ENCODE measurements at places on chromosomes 1 and 21.

DNA sequence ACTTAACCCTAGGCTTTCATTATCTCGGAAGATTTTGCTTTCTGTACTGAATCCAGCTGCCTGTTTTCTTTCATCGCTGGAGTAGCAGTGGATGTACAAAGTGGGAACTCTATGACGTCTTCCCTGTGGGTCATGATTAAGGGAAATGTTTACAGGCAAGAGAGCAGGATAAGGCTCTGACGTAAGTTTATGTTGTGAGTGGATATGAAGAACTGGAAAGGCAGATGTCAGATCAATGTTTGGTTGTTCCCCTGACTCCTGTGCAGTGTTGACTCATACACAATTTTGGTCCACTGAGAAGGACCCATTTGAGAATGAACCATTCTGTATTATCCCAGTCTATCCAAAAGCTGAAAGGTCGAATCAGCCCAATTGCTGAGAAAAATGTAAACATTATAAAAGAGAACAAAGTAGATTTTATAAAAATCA, 292.4 kb downstream of the GRIK1 start:
- DNase-seq = no peak

GRCh38 chr1:87278825-87279535, 49.7 kb upstream of the LMO4 start:
- DNase-seq = no peak

DNA sequence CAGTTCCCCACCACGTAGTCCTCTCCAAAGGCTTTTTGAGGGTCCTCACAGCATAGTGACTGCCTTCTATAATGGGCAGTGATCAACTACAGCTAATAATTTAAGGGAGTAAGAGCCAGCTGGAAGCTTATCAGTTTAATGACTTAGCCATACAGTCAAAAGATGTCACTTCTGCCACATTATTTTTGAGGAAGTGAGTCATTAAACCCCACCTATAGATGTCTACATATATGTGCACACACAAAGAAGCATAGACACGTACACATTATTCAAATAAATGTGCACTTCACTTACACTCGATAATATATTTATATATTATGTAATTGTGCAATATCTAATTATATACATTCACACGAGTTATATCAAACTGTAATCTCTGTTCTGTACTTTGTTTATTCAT, 1704.7 kb downstream of the KCNT2 start:
- no peak for DNase-seq

GRCh38 chr1:162327144-162327787, 49.4 kb downstream of the SPATA46 start:
- no peak for DNase-seq

DNA sequence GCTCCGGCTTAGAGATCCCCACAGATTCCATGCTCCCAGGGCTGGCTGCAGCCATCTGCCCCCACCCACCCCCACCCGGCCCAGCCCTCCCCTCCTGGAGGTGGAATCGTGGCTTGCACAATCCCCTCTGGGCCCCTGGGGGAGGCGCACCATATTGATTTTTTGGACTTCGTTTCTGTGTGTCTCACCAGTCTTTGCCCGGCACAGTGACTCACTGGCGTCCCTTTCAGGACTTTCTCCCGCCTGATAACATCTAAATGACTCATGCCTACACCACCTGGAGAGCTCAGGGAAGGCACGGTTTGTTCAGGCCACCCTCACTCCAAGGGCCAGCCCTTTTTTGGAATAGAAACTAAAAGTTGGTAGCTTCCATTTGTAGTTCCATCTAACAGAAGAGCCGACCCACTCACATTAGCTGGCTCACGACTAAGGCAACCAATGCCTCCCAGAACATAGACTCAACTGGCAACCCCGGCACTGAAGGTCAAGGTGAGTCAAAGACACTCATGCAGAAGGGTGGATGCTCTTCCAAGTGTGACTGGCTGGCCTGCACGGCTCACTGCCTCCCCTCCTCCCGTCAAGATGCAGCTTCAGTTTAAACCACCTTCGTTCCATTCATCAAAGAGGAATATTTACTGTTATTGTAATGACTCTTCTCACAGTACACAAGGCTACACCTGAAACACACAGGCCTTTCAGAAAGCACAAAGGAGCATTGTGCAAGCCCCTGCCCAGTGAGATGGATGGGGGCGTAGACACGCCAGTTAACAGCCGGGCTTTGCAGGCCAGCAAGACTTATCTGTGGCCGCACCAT, 18.1 kb upstream of the ETS2 start:
- peak; percentile 15 for DNase-seq

DNA sequence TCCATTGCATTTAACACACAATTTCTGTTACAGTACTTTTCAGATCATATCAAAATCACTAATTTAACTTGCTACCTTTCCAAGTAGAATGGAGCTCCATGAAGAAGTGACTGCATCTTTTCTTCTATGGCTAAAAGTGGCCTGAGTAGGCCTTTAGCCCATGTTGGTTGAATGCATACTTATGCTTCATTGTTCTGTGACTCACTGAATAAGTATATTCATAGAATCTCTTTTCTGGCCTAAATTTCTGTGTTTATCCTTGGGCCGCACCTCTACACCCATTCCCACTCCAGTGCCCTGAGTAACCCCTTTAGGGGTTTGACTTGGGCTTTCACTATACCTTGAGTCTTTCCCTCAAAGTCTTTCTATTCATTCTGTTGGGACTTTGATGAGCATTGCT, 42.1 kb upstream of the ARHGAP29 start:
- no peak for DNase-seq

GRCh38 chr1:18198260-18198659, 90.7 kb downstream of the IGSF21 start:
- no peak for DNase-seq

DNA sequence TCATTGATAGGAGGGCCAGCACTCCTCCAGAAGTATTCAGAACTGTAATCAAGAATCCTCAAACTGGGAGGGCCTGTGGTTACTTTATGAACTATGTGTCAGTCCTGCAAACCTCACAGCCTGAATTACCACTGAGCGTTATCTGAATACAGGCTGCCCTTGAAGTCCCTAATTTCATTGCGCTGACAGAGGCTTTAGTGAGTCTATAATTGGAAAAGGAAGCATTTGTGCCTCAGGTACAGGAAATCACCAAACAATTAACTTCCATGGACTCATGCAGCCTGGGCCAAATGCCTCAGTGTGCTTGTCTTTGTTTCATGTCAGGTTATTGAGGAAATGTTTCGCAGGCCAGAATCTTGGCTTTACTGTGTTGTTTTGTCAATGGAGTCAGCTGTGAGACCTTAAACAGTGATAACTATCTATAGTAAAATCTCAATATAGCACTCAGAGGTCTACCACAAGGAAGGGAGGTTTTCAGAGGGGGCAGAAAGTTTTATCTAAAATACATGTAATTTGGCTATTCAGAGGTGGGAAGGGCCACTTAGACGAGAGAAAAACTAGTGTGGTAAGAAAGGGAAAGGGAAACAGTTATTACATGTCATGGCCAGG, 32.9 kb upstream of the DOCK7 start:
- no peak for DNase-seq

DNA sequence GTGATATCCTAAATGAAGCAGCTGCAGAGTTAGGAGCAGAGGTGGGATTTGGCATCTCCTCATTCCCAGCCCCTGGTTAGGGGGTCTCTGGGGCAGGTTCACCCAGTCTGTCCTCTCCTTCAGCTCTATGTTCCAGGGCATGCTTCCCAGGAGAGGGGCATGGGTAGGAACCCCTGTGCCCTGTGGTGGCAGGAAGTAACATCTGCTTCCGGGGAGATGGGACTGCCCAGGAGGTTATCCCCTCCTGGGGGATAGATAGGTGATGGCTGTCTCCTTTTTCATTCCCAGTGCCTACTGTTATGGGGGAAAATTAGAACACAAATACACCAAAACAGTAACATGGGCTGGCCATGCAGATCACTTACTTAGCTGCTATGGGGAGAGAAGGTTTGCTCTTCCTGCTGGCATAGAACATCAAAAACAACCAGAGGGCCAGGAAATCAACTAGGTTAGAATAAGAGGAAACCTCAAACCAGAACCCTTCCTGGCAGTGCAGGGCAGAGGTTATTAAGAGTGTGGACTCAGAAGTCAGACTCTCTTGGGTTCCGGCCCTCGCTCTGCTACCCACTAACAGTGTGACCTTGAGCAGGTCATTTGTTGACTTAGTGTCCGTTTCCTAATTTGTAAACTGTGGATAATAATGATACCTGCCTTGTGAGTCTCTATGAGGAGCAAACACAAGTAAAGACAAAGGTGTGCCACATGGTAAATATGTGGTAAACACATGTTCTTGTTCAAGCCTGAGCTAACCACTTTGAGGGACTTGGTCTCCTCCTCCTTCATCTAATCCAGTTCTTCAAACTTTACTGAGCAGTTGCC, 157.8 kb upstream of the JUN start:
- no peak for DNase-seq

DNA sequence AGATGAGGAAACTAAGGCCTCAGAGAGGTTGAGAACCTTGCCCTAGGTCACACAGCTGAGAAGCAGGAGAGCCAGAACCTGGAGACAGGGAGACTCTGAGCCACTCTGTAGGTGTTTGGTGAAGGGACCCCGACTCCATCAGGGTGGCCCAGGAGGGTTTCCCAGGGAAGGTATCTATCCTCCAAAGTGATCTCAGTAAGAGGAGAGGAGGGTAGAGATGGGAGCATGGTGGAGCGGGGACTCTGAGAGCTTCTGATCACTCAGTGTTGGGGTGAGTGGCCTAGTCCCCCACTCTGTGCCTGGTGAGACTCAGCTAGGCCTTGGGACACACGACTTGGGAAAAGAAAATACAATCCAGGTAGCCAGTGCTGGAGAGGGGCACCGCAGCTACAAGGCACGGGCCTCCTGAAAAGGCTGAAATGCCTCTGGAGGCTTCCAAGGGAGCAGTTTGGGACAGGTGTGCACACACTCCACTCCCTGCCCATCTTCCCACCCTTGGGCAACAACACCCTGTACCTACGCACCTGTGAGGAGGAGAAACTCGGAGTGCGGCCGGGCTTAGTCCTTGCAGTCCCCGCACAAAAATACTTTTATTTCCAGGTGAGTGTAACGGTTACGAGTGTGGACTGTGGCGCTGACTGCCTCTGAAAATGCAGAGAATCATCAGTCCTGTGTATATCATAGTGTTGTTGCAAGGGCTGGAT, 80.8 kb downstream of the CAMK2N1 start:
- DNase-seq = no peak

GRCh38 chr1:26733982-26734381, 38.2 kb downstream of the ARID1A start:
- DNase-seq = no peak

DNA sequence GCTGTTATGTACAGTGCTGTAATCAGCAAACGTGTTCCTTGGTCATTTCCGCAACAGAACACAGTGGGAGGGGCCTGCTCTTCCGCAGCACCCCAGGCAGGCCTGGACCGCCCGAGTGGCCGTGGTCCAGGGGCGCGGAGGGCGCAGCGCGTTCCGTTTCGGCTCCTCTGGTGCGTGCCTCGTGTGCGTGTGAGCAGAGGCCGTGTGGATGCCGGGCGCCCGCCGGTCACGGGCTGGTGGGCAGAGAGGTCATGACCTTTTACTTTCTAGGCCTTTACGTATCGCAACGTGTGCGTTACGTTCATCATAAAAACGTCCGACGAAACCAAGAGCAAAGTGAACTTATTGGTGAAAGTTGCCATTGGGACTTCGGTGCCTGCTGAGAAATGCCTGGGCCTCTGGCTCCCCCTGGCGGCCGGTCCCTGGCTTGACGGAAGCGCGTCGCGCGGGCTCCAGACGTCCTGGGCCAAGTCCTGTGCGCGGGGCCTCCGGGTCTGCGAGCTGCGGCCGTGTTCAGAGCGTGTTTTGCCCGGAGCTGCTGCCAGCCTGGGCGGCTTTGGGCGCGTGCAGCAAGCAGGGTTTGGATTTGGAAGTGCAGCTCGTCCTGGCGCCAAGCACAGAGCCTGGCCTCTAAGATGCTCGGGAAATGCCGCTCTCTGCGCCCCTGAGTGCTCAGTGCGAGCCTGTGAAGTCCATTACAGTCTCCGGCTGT, 34.4 kb downstream of the COL18A1 start:
- peak; percentile 92 for DNase-seq

GRCh38 chr1:54888080-54888733, 1.2 kb upstream of the DHCR24 start:
- no peak for DNase-seq

GRCh38 chr1:15797614-15798390, 9.6 kb downstream of the UQCRHL start:
- DNase-seq = no peak

- no peak for DNase-seq
Measured at GRCh38 chr1:198929961-198930599, 291.2 kb downstream of the PTPRC start.

DNA sequence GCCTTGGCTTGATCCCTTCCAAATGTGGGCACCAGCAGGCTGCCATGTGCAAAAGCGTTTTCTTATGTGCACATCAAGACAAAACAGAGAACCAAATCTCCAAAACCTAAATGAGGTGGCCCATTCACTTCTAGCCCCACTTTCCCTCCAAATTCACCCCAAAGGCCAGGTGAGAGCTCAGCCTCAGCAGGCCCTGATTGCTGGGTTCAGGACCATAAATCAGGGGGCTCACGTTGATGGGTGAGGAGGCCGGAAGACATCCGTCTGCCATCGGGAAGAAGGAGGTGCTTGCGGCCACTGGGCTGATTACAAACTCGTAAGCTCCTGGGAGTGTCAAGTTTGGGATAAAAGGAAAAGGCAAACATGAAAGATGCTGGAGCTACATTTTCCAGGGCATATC, 86.7 kb upstream of the CLDN14 start:
- DNase-seq = no peak

DNA sequence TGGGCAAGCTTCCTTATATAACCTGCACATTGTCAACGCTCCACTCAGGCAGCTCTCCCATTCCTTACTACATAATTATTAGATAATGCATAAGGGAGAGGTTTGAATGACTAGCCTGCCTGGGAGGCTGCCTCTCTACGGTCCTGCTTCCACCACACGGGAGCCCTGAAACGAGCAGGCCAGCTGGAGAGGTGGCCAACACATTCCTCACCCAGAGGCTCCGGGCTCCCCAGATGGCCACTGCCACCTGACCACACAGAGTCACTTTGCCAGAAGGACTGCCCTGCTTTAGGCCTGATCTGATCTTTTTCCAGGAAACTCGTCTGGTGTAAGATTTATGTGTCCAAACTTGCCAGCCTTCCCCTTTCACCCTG, 27.9 kb downstream of the HIVEP3 start:
- no peak for DNase-seq

GRCh38 chr1:2976180-2976562, 45.1 kb upstream of the ACTRT2 start:
- no peak for DNase-seq

DNA sequence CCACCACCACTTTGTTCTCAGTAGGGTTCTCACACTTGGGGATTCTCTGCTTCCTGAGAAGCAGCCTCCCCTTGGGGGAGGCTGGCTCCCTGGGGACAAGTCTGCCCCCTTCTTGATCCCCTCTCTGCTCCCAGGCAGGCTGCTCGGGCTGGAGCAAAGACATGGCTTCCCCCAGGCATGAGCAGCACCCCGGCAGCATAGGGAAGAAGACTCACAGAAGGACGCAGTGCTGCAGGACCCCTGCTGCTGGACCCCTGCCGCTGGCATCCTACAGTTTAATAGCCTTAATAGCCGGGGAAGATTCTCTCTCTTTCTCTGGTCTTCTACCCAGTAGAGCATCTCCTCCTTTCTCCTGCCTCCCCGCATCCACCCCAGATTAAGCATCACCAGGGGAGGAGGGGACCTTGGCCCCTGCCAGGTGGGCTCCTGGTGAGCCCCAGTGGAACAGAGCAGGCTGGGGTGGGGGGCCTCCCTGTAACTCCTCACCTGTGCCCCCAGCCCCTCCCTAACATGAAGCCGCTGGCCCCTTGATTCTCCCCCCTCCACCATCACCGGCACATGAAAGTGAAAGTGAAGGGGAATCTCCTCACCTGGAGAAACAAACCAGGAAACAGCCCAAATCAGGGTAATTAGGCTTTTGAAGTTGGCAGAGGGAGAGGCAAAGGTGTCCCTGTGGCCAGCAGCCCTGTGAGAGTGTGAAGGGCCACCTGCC, 2.5 kb downstream of the WNT3A start:
- no peak for DNase-seq

- DNase-seq = no peak
Measured at GRCh38 chr1:72285074-72285425, 2.7 kb upstream of the NEGR1 start.
